ENCODE measurements at places on chromosomes 1 and 21.

DNA sequence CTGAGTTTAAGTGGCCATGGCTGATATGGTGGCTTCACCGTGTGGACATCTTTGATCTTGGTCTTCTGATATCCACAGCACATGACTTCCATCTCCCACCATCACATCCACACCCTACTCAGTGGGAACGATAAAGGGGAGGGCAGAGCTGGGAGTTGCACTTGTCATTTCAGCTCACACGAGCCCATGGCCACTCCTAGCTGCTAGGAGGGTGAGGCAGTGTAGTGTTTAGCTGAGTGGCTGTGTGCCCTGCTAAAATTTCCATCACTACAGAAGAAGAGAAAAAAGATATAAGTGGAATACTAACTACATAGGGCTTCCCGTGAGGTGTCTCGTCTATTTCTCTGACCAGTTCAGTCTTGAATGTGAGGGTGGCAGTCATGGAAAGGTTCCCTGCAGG is 123.3 kb upstream of the EDN2 start:
- DNase-seq: no peak

- DNase-seq: no peak
These were observed 33.7 kb upstream of the NBL1 start for GRCh38 chr1:19610282-19610981.

DNA sequence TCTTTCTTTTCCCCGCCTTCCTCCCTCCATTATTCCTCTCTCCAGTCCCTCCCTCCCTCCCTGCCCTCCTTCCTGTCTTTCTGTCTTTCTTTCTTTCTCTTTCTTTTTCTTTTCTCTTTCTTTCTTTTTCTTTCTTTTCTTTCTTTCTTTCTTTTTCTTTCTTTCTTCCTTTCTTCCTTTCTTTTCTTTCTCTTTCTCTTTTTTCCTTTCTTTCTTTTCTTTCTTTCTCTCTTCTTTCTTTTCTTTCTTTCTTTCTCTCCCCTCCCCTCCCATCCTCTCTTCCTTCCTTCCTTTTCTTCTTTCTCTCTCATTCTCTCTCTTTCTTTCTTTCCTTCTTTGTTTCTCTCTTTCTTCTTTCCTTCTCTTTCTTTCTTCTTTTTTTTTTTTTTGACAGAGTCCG is 402.2 kb upstream of the PLXNA2 start:
- DNase-seq: no peak

GRCh38 chr1:170513138-170513537 is 18.8 kb upstream of the GORAB start:
- no peak for DNase-seq

DNA sequence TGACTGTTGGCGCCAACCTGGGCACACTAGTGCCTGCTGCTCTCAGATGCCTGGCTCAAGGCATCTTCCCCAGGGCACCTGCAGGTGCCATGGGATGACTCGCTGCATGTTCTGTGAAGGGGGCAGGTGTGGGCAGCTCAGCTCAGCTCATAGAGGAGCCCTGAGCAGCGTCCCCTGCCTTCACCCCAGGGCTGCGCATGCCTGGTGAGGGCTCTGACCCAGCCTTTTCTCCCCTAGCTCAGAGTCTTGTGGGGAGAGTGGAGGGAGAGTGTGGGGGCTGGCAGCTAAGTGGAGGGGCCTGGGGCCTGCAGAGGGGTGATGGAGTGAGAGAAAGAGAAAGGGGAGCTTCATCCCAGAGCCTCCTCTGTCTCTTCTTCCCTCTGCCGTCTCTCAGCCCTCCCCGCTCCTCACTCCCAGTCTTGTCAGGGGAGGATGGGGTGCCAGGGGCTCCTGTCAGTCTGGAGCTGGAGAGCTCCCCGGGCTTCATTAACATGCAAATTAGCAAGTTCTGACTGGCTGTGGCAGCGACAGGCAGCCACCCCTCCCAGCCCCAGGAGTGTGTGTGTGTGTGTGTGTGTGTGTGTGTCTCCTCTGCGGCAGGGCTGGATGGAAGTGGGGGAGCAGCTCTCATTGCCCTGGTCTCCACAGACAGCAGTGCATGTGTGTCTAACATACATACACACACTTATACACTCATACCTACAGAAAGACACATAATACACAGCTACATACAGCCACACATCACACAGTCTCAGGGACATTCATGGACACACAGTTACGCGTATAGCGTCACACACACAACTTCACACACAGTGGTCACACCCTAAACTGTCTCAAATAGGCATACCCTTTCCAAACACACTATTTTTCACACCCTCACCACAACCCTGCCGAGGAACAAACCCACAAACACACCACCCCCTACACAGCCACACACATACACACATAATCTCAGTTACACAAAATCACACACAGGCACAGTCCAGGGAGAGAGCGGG is 34.0 kb downstream of the FOXO6 start:
- DNase-seq: no peak

- DNase-seq: peak; percentile 87
These were observed 49.7 kb downstream of the MDM4 start for GRCh38 chr1:204565617-204566582.

- no peak for DNase-seq
These were observed 18.1 kb upstream of the NBPF1 start for GRCh38 chr1:16631248-16632043.

DNA sequence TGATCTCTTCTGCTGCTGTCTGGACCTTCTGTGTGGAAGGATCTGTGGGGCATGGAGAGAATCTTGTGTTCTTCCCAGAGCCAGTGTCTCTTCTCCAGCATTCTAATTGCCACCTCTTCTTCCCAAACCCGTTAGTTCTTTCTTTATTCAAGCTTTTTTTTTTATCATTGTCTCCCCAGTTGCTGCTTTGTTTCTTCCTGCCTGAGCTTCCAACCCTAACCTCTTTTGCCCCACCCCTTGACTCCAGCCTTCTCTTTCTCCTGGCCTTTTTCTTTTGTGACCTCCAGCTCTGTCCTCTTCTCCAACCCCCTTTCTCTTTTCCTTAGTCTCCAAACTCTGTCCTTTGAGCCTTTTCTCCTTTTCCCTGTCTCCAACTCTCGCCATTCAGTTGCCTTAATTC is 4.5 kb downstream of the AGO1 start:
- no peak for DNase-seq

GRCh38 chr1:82386365-82387011 is 585.8 kb downstream of the ADGRL2 start:
- no peak for DNase-seq

- DNase-seq: no peak
These were observed 41.2 kb upstream of the ADARB1 start for GRCh38 chr21:45032977-45033710.

Measured in AG08396 (cell line).